Fibroblast of pulmonary artery (primary cell): ENCODE measurements at places on chromosomes 3 and 15.
A peak's percentile ranks its signal among the peaks of the same experiment; 100 is the strongest.

DNA sequence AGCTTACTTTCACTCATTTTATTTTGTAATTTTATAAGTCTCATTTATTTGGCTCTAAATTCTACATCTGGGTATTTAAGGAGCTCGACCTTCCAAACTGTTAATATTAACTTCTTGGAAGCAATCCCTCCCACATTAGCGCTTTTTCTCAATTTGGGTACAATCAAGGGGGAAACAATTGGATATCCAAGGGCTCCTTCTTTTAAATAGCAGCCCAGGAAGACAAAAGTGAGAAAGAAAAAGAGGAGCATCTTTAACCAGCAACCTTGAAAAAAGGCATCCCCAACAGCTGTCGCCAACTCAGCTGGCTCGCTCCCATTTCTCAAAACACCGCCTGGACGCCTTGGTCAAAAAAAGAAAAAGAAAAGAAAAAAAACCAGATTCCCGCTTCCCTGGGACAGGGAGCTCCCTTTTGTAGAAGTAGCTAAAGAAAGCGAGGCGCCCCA, 873 bp downstream of the C3orf70 start:
- DNase-seq = no peak

DNA sequence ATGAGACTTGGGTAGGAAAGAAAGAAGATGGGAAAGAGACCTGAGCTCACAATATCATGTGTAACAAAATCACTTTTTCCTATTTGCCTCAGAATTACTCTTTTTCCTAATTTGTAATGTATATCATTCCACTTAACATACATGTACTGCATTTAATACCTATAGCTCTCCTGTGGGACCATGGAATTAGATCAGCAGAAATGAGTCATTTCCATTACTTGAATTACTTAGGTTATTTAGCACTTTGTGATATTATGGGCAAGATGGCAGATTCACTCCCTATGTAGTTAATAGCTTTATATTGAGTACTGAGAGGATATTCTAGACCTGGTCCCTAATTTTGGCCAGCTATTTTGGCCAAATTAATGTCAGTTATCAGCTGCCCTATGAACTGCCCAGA, 70.5 kb downstream of the ZNF609 start:
- no peak for DNase-seq

DNA sequence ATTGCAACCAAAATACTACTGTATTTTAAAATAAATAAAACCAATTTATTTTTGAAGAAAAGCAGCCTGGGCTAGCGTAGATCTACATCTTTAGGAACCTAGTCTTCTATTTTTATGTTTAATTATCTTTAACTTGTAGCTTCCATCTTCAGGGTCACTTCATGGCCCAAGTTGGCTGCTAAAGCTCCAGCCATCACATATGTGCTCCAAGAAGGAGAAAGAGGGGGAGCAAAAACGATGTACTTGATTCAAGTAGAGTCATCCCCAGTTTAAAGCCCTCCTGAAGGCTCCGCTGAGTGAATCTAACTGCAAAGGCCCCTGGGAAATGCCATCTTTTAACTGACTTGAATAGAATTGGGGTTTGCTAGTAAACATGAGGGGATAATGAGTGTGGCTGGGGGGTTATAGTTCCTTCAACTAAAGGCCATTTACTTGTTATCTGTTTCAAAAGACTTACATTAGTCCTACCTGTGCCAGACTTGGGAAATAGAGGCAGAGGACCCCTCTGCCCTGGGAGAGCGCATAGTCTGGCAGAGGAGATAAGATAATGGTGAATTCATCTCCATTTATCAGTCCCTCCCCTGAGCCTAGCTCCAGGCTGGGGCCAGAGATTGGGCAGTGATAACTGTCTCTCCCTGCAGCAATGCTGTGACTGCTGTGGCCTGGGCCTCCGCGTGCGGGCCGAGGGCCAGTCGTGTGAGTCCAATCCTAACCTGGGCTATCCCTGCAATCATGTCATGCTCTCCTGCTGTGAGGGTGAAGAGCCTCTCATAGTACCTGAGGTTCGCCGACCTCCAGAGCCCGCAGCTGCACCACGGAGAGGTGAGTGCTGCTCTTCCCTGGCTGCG, 64.6 kb downstream of the FBLN2 start:
- no peak for DNase-seq

DNA sequence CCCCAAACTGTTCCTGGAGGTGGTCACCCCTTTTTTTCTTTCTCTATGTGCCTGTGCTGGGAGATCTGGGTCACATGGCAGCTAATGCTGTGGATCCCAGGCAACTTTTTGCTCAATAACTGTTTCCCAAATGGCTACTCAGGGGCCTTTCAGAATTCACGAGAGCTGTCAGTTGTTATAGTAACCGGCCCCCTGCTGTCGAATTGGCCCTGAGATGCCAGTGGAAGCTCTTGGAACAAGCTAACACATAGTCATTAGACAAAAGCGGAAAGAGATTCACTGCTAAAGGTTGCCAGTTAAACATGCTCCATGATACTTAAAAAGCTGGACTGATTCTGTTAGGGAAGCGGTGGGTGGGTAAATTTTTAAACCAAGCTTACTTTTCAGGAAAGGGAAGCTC, 144.1 kb downstream of the FEZF2 start:
- no peak for DNase-seq

DNA sequence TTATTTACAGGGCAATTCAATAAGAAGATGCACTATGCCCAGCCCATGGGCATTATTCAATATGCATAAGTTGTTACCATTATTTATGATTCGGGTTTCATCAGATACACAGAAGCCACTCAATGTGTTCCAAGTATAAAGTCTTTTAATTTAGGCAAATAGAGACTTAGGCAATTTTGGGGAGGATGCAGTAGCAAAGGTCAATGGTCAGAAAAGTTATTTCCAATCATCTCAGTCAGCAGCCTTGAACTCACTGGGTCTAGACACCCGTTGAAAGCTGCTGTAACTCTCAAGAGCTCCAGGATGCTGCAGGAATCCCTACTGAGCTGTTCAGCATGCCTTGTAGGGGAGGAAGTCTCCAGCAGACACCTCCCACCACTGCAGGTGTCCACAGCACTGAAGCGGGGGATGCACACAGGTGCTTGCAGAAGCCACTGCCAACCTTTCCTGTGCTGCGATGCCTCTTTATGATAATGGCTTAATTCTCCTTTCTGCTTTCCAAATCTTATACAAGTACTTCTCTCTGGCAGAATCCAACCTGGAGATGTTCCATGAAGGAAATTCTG, 155.0 kb upstream of the SUCLG2 start:
- no peak for DNase-seq

GRCh38 chr3:50652709-50653108, 22.0 kb upstream of the DOCK3 start:
- peak; percentile 20 for DNase-seq

DNA sequence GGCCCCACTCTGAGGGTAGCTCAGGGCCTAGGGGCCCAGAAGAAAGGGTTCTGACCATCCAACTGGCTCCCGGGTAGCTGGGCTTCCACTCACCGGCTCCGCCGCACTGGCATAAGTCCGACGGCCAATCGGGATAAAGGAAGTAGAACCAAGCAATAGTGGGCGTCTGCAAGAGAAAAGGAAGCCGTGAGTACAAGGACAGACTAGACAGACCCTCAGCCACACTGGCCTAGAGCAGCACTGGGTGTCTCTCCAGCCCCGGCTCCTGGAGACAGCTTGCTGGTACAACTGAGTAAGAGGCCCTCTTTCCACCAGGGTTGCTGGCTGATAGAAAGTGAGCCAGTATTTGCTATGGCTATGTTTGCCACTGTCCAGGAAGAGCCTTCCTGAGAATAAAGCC, 22.4 kb downstream of the BDH1 start:
- DNase-seq = no peak

DNA sequence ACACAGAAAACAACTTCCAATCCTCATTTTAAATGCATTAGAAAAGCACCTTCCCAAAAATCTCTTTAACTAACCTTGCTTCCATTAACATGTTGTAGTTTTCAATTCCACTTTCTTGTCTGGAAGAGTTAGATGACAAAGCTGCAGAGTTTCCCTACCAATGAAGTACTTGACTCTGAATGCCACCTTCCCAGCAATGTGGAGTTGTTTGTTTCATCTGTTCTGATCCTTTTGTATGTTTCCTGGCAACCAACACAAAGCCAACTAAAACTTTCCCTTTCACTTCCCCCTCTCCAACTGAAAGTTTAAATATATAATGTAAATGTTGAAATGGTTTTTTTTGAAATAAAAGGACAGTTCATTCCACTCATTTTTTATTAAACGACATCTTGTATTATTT, at the start of gene WDR49:
Gene WDR49, minus strand, starts transcription at position 183 of the 400 bp plus-strand sequence. CDS start 517 bp downstream, outside the sequence.
- DNase-seq = peak; percentile 28

DNA sequence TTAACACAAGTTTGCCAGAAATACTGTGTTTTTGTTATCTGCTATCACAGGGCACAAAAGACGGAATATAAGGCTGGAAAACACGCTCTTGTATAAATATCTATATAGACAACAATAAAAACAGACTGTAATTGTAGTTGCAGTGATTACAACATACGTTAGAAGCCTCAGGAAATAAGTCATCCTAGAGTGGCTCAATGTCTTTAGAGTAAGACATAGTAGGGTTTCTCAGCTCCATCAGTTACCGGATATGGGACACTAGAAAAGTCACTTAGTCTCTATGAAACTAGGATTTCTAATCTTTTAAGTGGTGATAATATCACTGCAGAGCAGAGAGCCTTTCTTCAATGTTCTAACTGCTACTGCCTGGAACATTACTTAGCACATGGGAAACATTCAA, 208.8 kb downstream of the STAG1 start:
- peak; percentile 81 for DNase-seq

DNA sequence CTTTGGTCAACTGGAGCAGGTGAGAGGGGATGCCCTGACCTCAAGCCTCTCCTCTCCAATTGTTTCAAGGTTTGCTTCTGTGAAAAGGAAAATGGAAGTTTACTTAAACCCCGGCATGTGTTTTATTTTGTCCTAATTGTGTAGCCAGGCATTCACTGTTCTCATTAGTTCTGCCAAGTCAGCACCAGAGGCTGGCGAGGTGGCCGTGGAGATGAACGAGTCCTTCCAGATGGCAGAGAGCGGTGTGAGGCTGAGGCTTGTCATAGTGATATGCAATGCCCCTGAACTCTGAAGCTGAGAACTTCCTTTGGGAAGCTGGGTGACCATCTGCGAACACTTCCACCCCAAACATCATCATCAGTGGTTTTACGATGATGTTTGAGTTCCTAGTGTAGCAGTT, 199.6 kb downstream of the TJP1 start:
- no peak for DNase-seq

DNA sequence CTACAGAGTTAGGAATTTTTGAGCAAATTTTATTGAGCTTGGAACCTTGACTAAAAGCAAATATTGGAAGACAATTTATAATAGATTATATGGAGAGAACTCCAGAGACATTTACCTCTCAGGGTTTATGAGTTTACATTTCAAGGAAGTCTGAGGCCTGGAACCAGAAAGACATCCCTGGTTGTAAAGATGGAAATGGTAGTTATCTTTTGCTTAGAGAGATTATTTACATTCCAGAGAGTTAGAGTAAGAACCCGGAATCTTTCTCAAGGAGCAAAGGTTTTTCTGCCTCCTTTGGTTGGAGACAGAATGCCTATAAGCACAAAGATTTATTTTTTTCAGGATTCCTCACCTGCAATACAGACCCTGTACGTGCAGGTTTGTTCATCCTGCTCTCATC, 458.1 kb downstream of the TBL1XR1 start:
- no peak for DNase-seq

- DNase-seq = no peak
Measured at GRCh38 chr3:195348426-195349115, 77.6 kb upstream of the XXYLT1 start.

DNA sequence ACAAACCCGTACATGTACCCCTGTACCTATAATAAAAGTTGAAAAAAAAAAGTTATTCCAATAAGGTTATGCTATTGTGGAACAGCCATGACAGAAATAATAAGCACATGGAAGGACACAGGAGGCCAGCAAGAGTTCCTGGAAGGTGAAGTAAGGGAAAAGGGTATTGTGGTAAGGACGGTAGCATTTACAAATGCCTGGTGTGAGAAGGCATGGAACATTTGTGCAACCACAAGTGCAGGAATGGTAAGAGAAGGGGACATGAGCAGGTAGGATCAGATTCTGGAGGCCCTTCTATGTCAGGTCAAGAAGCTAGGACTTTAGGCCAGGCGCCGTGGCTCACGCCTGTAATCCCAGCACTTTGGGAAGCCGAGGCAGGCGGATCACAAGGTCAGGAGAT, 82.5 kb downstream of the PPP2R3A start:
- DNase-seq = no peak

- DNase-seq = no peak
Measured at GRCh38 chr3:45227946-45228345, 1.9 kb upstream of the TMEM158 start.

DNA sequence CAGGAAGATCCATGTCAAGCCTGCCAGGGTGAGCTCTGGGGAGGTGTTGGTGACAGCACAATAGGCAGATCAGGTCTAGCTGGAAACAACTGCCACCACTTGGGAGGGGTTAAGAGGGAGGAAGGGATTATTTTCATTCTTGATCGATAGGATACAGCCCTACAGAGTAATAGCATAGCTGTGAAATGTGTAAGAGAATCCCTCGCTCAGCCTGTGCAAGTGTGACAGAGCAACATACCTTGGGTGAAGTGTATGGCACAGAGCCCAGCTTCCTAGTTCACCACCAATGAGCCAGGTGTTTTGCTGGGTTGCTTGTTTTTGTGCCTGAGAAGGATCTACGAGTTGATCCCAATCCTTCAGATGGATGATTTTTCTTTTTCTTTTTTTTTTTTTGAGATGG, 9.2 kb upstream of the DCUN1D1 start:
- DNase-seq = no peak

DNA sequence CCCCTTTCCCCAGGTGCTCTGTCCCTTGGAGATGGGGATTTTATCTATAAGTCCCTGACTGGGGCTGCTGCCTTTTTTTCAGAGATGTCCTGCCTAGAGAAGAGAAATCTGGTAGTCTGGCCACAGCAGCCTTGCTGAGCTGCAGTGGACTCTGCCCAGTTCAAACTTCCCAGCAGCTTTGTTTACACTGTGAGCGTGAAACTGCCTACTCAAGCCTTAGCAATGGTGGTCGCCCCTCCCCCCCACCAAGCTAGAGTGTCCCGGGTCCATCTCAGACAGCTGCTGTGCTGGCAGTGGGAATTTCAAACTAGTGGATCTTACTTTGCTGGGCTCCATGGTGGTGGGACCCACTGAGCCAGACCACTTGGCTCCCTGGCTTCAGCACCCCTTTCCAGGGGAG, 38.9 kb downstream of the TMEM266 start:
- no peak for DNase-seq

- peak; percentile 20 for DNase-seq
Measured at GRCh38 chr15:95994418-95994817, 336.1 kb upstream of the NR2F2 start.
